Activated T-helper 9 cell treated with anti-CD3 and anti-CD28 coated beads, Interleukin-2, amount 50 U/mL, for 16 hours (primary cell): ENCODE measurements at places on chromosomes 2 and 18.

- DNase-seq: no peak
These were observed 251.9 kb downstream of the TTC32 start for GRCh38 chr2:19649785-19650380.

DNA sequence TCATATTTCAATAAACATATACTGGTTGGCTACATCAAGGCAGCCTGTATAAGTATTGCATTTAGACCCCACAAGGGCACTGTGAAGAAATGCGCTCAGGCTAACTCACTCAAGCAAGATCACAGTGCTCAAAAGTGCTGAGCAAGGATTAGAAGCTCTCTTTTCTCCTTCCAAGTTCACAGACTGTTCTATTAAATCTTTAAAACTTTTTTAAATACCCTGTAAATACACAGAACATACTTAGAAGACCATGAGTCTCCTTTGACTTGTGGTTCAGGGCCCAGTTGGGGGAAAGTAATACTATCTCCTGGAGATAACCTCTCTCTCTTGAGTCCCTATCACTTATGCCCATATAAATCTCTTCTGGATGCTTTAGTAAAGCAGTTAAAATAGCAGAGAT, 152.9 kb downstream of the SP3 start:
- DNase-seq: no peak

- no peak for DNase-seq
These were observed 12.3 kb downstream of the MOGAT1 start for GRCh38 chr2:222683805-222684204.

- no peak for DNase-seq
These were observed 2.2 kb downstream of the IMPACT start for GRCh38 chr18:24428709-24429108.

- no peak for DNase-seq
These were observed 44.3 kb downstream of the CACNB4 start for GRCh38 chr2:152054593-152054992.

- DNase-seq: no peak
These were observed 159.0 kb downstream of the ZNF516 start for GRCh38 chr18:76335859-76336640.

GRCh38 chr18:59800897-59801296, 98.9 kb upstream of the PMAIP1 start:
- no peak for DNase-seq

GRCh38 chr2:233945146-233945545, 28.0 kb downstream of the TRPM8 start:
- no peak for DNase-seq

- DNase-seq: no peak
These were observed 3.1 kb downstream of the NFE2L2 start for GRCh38 chr2:177261116-177262060.

DNA sequence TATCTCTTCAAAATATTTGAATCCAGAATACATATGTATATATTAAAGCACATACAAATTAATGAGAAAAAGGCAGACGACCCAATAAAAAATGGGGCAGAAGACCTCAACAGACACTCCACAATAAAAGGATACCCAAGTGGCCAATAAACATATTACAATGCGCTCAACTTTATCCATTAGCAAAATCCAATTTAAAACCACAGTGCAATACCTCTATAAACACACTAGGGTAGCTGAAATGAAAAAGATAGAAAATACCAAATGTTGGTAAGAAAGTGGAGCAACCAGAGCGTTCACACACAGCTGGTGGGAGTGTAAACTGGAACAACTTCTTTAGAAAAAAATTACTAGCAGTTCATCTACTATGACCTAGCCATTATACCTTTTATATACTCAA, 75.3 kb downstream of the CCDC148 start:
- no peak for DNase-seq

DNA sequence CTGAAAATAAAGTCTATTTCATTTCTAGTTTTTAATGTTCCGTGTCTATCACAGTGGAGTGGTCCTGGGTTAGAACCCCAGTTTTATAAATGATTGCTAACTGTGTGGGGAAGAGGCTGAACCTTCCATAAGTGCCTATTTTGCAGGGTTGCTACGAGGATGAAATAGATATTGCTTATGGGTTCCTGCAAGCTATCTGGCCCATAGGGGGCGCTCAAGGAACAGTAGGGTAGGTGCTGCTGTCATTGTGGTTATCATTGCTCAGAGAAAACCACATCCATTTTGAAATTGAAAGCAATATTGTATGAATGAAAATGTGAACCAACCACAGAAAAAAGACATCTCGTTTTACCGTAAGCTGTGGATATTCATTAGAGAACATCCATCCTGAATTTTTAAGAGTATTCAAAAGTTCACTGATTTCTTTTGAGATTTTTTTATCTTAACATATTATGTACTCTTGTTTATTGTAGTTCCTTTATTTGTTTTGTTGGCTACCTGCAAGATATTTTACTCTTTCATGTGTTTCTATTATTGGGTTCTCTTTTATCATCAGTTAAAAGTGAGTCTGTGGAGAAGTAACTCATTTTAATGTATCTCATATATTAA, 261.6 kb downstream of the NAPG start:
- DNase-seq: peak; percentile 70

DNA sequence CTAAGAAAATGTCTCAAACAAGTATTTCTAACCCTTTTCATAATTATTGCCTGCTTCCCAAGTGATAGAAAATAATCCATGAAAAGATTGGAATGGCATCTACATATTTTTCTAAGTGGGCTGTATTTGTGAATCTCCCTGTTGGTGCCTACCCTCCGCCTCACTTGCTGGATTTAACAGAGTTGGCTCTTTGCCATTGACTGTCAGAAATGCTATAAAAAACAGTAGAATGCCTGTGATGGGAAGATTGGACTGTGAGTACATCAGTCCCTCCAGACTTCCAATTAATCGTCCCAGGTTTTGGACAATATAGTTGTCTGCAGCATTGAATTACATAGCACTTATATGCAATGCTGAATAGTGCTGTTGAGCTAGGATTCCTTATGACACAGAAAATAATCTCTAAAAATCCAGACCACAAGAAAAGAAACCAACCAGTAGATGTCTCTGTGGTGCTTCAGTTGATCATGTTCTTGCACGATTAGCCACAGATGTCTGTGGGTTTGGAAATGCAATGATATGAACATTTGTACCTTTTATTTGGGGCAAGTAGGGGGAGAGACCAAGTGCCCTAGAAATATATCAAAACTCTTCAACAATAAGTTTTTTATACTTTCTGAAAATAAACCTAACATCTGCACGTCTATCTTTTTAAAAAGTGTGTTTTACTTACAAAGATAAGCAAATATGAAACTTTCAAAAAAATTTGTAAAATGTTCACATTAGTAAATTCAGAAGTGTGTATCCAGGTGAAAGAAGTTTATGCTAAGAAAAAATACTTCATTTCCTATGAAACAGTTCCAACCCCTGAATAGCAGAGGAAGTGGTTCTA, 88.5 kb downstream of the DYNAP start:
- no peak for DNase-seq

GRCh38 chr2:99959261-99960014, 183.0 kb downstream of the AFF3 start:
- DNase-seq: no peak

DNA sequence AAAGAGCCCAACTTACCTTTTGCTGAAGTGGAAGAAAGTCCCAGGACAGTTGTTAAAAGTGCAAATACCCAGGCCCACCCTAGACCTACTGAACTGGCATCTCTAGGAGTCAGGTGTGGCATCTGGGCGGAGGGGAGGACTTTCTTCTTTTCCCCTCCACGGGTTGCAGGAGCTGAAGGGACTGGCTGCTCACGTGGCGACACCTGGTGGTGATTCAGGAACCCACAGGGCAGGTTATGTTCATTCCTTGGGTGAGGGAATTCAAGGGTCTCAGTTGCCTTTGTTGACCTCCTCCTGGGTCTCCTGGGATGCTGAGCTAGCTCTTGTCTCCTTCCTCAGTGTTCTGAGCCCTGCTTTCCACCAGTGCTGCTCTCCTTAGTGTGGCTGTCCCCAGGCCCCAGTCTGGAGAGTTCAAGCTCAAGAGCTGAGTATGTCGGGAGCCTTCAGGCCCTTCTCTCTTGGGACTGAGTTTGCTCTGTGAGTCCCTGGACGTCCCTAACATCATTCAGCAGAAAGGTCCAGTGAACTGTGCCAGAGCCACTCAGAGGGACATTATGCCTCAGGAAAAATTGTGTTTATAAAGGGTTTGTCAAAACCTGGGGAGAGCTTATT, 56.9 kb downstream of the DYSF start:
- peak; percentile 58 for DNase-seq

DNA sequence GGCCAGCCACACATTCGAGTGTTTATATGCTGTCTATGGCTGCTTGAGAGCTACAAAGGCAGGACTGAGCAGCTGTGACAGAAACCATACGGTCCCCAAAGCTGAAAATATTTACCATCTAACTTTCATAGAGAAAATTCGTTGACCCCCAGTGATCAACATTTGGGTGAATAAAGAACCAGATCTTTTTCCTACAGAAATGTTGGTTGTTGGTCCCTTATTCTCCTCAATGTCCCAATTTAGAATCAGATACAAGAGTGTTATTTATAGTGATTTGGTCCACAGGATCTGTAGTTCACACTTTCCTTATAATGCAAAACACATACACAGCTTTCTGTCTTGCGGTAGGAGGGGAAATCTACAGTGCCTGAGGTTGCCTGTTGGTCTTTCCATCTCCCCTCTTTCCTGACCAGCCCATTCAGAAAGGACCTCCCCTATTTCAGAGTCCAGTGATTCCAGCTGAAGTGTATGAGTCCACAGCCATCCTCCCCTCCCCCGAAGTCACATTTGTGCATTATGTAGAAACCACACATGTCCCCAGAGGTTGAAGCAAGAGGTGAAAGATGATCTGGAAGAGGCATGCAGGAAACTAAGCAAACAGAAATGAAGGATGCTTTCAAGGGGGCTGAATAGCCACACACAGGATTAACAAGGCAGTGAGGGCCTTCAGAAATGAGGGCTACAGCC, 61.9 kb downstream of the SPRED2 start:
- DNase-seq: no peak

DNA sequence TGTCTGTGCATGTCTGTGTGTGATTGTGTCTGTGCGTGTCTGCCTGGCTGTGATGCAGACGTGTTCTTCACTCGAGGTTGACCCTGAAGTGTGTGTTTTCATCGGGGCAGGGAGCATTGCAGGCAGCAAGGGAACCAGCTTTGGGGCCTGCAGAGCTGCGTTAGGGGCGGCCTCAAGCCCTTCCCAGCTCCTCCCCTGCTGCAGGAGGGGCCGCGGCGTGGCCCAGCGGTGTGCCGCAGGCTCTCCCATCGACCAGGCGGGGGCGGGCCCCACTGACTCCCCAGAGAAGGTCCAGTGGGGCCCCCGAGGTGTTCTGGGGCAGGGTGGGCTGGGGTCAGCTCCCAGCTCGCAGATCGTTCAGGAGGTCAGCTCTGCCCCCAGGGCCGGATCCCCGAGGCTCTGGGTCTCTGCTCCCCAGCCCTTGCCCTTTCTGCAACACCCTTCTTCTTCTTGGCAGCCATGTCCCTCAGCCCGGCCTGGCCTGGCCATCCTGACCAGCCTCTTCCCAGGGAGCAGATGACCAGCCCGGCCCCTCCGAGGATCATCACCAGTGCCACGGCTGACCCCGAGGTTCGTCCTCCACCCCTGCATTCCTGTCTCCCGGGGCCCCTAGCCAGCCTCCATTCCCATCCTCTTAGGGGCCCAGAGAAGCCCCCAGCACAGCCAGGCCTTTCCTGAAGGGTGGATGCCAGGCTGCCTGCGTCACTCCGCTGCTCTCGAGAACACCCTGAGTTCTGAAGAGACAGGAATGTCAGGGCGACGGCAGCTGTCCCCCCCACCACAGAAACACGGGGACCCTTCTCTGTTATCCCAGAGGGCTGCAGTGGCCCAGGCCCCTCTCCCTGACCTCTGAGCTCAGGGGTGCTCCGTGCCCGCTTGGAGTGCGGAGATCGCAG, 11.1 kb upstream of the KLHL30 start:
- DNase-seq: no peak

DNA sequence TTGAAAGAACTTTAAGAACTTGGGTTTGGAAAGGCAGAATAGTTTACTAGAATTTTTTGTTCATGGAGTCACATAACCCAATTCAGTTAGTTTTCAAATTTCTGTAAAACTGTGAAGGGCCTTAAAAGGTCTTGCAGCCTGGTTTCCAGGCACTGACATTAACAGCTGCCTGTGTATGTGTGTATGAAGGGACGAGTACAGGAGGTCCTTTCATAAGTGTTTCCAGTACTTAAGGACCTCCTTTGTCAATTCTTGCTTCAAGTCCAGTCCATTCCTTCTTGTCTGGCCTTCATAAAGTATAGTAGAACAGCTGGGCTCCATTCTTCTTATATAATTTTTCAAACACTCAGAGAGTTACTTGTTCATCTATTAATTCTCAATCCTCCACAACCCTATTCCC, 136.5 kb downstream of the NR4A2 start:
- DNase-seq: no peak

DNA sequence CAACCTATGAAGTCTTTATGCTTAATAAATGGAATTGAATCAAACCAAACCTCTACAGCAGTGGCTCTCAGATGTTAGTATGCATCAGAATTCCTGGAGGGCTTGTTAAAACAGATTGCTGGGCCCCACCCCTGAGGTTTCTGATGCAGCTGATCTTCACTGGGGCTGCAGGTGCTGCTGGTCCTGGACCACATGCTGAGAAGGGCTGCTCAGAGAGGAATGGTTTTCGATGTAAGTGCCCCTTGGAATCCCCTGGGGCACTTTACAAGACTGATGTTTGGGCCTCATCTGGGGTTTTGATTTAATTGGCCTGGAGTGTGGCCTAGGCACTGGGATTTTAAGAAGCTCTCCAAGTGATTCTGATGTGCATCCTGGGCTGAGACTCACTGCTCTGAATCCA, 403.8 kb upstream of the HS6ST1 start:
- DNase-seq: no peak

DNA sequence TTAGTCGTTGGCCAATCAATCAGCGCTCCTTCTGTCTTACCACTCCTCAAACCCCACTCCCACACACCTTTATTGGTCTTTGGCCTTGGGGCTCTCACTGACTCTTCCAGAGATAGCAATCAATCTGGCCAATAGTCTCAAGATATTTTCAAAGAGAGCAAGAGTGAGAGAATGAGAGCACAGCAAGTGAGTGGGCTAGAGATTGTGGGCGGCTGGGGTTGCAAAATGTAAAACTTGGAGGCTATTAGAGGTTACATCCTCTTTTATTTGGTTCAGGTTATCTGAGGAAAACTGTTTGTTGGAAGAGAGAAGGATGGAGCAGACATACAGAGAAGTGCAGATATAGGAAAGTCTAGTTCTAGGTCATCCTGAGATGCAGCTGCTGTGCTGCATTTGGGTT, 32.8 kb downstream of the TACR1 start:
- DNase-seq: no peak

- DNase-seq: no peak
These were observed 6.1 kb downstream of the ACTR3 start for GRCh38 chr2:113895819-113896563.
